PC-9 (cell line): ENCODE measurements at places on chromosomes 5 and 9.
A peak's percentile ranks its signal among the peaks of the same experiment; 100 is the strongest.

GRCh38 chr9:734831-735511, 106.5 kb upstream of the DMRT1 start:
- DNase-seq = no peak

DNA sequence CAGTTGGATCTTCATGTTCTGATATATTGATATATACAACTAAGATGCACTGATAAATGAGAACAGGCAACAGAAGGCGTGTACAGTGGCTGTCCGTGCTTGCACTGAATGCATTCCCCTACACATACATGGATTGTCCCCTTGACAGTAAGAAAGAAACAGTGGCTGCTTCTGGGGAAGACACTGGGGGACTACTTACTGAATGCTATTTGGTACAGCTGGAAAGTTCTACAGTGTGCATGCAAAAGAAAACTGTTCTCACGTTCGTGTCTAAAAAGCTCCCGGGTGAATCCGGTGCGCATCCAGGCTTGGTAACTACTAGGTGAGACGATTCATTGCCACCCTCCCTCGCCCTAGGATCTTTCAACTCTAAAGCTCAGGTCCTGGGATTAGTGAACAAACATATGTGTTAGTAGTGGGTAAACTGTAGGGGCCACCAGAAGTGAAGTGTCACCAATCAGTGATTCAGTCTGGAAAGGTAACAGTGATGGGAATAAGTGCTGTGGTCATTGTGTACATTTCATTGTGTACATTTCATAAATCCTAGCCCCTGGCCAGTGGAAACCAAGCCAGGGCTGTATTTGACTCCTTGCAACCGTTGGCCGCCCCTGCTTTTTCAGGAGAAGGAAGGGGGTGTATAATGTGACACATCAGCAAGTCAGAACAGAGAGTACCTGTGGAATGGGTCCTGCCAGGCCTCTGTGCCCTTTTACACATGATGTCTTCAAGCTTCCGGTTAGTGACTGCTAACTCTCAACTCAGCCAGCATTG, 46.3 kb upstream of the BOD1 start:
- no peak for DNase-seq

GRCh38 chr5:55258339-55258738, 24.9 kb upstream of the CCNO start:
- DNase-seq = no peak

GRCh38 chr9:20729523-20729922, 45.5 kb downstream of the FOCAD start:
- DNase-seq = no peak

- DNase-seq = no peak
These were observed 13.0 kb downstream of the F2R start for GRCh38 chr5:76728965-76729364.

GRCh38 chr5:174751154-174752000, 27.0 kb downstream of the MSX2 start:
- DNase-seq = no peak

DNA sequence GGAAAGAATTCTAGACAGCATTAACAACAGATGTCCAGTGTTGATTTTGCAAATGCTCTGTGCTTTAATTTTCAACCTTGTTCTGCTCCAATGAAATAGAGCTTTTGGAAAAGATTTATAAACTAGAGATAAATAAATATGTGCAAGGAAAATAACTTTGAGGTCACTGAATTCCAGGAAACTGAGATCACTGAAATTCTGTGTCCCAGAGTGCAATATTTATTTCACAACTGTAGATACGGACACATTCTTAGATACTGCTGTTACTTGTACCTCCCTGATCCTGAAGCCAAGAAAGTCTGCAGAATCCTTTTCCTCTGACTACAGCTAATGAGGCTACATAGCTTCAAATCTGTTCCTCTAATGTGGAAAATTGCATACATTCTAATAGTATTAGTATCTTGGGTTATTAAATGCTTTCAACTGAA, 222.9 kb downstream of the DOCK8 start:
- no peak for DNase-seq

GRCh38 chr5:168637281-168637680, 58.1 kb upstream of the PANK3 start:
- no peak for DNase-seq

GRCh38 chr9:980640-981039, 4.2 kb downstream of the DMRT3 start:
- DNase-seq = no peak

GRCh38 chr9:69179037-69179436, 5.0 kb downstream of the TJP2 start:
- DNase-seq = no peak

DNA sequence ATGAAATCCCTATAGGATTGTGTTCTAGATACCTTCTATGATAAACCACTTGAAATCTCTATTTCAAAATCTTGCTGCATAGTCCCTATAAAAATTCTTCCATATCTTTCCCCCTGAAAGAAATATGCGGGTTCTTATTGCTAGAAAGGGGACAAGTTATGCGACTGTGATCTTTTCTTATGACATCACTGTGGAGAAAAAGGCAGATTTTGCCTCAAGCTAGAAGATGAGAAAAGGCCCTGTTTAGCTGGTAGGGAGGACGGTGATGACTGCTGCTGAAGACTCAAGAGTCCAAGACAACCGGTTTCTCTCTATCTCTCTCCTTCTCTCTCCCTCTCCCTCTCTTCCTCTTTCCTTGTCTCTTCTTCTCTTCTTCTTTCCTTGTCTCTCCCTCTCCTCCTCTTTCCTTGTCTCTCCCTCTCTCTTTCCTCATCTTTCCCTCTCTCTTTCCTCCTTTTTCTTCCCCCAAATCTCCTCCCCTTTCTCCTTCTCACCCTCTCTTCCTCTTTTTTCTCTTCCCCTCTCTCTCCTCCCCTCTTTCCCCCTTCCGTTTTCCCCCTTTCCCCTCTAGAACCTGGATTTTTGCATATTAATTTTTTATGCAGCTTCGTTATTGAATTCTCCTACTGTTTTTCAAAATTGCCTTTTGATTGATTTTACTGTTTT, 5.3 kb downstream of the OR2S2 start:
- DNase-seq = no peak

DNA sequence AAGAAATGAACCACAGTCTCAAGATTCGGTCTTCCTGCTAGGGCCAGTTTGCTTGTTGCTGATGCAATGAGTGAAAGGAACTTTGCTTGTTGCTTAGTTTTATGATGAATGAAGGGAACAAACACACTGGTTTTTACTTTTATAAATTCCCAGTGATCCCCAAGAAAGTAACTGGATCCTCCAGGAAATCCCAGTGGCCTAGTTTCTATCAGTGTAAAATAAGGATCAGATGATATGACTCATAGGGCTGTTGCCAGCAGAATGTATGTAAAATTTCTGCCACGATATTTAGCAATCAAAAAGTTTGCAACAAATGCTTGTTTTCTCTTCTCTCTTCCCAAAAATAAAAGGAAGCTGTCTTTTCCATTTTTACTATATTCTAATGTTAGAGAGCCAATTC, 160.1 kb upstream of the CDKN2B start:
- no peak for DNase-seq

- DNase-seq = peak; percentile 58
These were observed 8.0 kb upstream of the HABP4 start for GRCh38 chr9:96441798-96442445.

- peak; percentile 87 for DNase-seq
These were observed 36.4 kb downstream of the ZNF366 start for GRCh38 chr5:72470826-72471225.

- no peak for DNase-seq
These were observed 105.0 kb downstream of the TUSC1 start for GRCh38 chr9:25573281-25573680.

- DNase-seq = no peak
These were observed 845.6 kb upstream of the CDH6 start for GRCh38 chr5:30347858-30348257.

- DNase-seq = no peak
These were observed 76.4 kb upstream of the TARS1 start for GRCh38 chr5:33364406-33364805.
